ENCODE measurements at places on chromosomes 5 and 9. TPM values are rescaled to one million over a fixed set of nuclear protein-coding genes. Genes with fewer than 3 reads are reported as not detected.
A peak's percentile ranks its signal among the peaks of the same experiment; 100 is the strongest.

DNA sequence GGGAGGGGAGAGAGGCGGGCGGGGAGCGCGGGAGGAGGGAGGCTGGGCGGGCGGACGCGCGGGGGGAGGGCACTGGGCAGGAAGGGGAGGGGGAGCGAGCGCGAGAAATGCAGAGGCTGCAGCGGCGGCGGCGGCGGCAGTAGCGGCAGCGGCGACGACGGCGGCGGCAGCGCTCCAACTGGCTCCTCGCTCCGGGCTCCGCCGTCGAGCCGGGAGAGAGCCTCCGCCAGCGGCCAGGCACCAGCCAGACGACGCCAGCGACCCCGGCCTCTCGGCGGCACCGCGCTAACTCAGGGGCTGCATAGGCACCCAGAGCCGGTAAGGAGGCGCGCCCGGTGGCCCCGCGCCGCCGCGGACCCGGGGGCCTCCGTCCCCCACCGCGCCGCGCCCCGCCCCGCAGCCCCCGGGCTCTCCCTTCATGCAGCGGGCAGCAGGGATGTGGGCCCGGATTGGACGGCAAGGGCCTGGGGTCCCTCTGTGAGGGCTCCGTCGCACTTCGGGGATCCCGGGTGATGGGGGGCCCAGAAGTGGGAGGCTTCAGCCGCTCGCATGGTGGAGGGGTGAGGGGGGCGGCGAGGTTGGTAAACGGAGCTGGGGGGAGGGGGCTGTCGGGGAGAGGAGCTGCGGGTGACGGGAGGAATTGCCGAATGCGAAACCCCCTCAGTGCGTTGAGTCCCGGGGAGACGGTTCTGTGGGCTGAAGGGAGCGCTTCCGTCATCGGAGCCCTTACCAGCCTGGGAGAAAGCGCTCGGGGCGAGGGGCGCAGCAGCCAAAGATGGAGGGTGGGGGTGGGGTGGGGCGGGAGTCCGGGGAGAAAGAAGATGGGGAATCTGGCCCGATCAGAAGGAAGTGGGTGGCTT, at the start of gene BASP1:
BASP1 (plus strand) TSS at position 139 of the 860 bp plus-strand sequence. CDS start 57,586 bp downstream, outside the sequence.
- DNase-seq: peak; percentile 83

- DNase-seq: peak; percentile 29
Observed at GRCh38 chr5:43037636-43038495, 2.3 kb downstream of the ANXA2R start.

PCDHA1 gene
- 0.15 TPM for polyA plus RNA-seq

DNA sequence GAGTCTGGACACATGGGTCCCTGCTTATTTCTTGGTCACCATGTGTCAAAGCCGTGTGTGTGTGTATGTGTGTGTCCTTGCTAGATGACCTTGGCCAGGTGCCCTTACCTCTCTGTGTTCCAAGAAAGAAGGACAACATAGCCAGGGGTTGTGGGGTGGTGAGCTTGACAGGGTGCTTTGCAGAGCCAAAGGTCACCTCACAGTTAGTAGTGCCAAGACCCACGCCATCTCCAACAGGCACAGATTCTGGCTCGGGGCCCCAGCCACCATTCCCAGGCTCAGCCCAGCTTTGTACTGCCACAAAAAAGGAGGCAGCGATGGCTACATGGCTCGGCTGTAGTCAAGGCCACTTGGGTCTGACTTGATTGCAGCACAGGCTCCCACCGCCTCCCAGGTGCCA, 39.5 kb downstream of the CXXC5 start:
- DNase-seq: no peak

TAF1L gene
- polyA plus RNA-seq: 0.13 TPM

All from renal pelvis (tissue), 12 donors.